Amygdala (tissue), 56 donors: ENCODE measurements at places on chromosomes 13 and 19.

GRCh38 chr13:102709536-102709935 is 14.7 kb upstream of the METTL21C start:
- DNase-seq = no peak

DNA sequence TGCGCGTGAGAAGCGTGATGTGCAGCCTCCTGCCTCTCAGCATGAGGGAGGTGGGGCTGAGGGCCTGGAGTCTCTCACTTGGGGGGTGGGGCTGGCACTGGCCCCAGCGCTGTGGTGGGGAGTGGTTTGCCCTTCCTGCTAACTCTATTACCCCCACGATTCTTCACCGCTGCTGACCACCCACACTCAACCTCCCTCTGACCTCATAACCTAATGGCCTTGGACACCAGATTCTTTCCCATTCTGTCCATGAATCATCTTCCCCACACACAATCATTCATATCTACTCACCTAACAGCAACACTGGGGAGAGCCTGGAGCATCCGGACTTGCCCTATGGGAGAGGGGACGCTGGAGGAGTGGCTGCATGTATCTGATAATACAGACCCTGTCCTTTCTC is 8.7 kb downstream of the CD177 start:
- DNase-seq = no peak

GRCh38 chr19:8615813-8616596 is 5.5 kb upstream of the ADAMTS10 start:
- no peak for DNase-seq

DNA sequence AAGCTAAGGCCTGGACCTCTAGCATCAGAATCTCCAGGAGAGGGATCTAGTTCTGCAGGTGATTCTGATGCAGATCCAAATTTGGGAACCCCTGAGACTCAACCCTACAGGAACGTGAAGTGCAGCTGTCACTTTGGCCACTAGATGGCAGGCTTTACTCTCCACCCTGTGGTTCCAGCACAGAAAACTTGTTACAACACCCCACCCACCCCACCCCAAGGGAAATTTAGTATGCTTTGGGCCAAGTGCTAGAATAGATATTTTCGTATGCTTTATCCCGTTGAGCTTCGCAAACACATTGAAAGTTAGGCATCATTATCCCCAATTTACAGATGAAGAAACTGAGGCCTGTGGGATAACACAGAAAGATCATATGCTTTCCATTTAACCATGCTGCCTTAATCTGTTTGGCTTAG is 232.0 kb downstream of the B3GLCT start:
- no peak for DNase-seq

- no peak for DNase-seq
Measured at GRCh38 chr19:52658595-52658994, 20.4 kb upstream of the ZNF83 start.

GRCh38 chr19:34375598-34375997 is 10.6 kb downstream of the GPI start:
- DNase-seq = no peak
